ENCODE measurements at places on chromosomes 5 and 9.

DNA sequence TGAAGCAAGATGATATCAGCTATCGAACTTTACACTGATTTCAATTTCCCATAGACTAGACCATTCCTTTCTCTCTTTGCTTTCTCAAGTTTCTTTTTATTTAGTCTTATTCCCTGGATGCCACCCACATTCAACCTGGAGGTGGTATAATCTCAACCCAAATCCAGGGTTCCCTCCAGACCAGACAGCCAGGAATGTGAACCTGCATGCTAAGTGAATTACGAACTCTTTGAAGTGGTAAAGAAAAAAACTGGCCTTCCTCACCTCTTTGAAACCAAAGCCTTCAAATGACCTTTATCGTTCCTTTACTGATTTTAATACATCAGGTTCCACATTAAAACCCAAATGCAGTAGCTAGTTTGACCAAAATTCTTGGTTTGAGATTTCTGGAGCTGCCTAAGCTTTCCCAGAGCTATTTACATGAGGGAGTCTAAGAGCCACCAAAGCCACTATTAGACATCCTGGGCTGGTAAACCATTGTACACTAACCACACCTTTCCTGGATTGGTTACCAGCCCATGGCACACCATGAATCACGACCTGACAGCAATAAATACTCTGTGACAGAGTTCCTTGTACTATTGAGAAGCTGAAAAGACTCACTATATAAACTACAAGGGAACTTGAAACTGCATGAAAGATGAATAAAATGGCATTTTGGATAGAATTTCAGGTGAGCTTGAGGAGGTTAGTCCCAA, 323.7 kb downstream of the ADAMTS6 start:
- H3K36me3 ChIP-seq, result no peaks in the 10 kb centered on the region
- no peak overlapping the region for H3K27ac ChIP-seq
- no peak overlapping the region for H3K4me3 ChIP-seq

DNA sequence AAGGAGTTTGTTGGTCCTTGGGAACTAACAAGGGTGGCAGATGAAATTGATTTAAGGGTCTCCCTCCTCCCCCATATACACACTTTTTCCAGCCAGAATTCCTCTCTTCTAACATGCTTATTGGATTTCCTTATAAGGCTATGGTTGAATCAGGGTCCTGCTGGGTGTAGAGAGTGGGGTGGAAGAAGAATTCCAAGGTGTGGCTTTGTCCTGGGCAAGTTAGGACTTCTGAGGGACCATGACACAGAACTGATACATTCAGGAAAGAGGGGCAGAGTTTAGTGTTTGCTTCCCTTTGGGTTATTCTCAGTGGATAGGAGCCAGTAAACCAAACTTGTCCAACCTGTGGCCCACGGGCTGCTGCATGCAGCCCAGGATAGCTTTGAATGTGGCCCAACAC, 116.5 kb downstream of the SNX18 start:
- DNase-seq, result no peak
- H3K36me3 ChIP-seq, result no peaks in the 10 kb centered on the region
- H3K27me3 ChIP-seq, result no peaks in the 10 kb centered on the region
- H3K27ac ChIP-seq, result no peak overlapping the region
- H3K4me3 ChIP-seq, result no peak overlapping the region

GRCh38 chr9:71760901-71761300, 7.4 kb downstream of the CEMIP2 start:
- H3K4me1 ChIP-seq, result peaks cover 43% of the 10 kb centered on the region
- H3K27ac ChIP-seq, result peak overlapping the region; percentile 56
- peak; percentile 27 for DNase-seq
- no peaks in the 10 kb centered on the region for H3K27me3 ChIP-seq

GRCh38 chr9:90873422-90873821, 71.8 kb downstream of the SYK start:
- H3K36me3 ChIP-seq, result no peaks in the 10 kb centered on the region
- H3K27me3 ChIP-seq, result no peaks in the 10 kb centered on the region
- H3K27ac ChIP-seq, result peak overlapping the region; percentile 46
- H3K4me3 ChIP-seq, result no peak overlapping the region
- DNase-seq, result peak; percentile 18

DNA sequence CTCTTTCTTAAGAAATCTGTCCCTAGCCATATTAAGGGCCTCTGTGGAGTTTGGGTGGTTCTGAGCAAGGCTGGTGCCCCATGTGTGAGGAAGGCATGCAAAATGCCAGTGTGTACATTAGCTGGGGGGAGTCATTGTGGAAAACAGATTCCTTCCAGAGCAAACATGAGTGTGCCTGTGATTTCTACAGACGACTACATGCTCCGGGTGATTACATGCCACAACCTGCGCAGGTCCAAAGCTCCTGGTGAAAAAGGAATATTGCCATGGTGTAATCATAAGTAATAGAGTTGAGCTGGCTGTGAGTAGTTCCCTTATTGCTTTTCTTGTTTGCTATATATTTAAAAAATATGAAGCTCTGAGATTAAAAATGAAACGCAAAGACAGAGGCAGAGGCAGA, 102.1 kb downstream of the ACER2 start:
- H3K4me3 ChIP-seq, result no peak overlapping the region
- DNase-seq, result no peak
- no peaks in the 10 kb centered on the region for H3K27me3 ChIP-seq
- H3K27ac ChIP-seq, result no peak overlapping the region
- no peaks in the 10 kb centered on the region for H3K4me1 ChIP-seq

DNA sequence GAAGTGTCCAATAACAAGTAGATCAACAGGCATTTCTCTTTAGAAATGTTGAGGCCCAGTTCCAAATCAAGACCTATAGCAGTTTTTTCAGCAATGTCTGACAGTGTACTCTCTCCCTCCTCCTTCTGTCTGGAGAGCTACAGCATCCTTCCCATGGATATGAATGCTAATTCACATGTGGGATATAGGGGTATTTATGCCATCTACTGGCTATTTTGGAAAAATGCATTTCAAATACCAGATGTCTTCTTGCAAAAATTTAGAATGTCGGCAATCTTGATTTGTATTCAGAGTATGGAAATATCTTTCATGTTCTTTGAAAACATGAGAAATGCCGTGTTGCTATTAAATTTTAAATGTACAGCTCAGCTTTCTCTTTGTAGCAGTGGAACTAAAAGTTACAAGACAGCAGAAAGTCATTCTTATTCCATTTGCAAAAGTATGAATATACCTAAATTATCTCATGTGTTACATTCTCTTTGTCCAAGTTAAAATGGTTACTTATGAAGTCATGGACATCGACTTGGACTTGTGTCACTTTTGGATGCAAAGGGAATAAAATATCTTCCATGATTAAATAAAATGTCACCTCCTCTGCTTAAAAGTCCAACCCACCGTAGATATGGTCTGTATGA, 647.8 kb downstream of the TAF11L14 start:
- H3K27ac ChIP-seq, result no peak overlapping the region
- no peaks in the 10 kb centered on the region for H3K4me1 ChIP-seq
- no peaks in the 10 kb centered on the region for H3K36me3 ChIP-seq
- DNase-seq, result no peak
- H3K27me3 ChIP-seq, result no peaks in the 10 kb centered on the region
- H3K4me3 ChIP-seq, result no peak overlapping the region

- peaks cover 88% of the 10 kb centered on the region for H3K27me3 ChIP-seq
- no peak within 1 kb of the TSS for H3K27ac ChIP-seq
- peaks cover 12% of the 10 kb centered on the region for H3K4me1 ChIP-seq
- H3K4me3 ChIP-seq, result peak within 1 kb of the TSS; percentile 52
These were observed at the start of gene LHX2 for GRCh38 chr9:124011460-124012301. TSS of gene LHX2 (plus strand) at chr9:124011768. CDS start at chr9:124012349, 581 bp downstream.

DNA sequence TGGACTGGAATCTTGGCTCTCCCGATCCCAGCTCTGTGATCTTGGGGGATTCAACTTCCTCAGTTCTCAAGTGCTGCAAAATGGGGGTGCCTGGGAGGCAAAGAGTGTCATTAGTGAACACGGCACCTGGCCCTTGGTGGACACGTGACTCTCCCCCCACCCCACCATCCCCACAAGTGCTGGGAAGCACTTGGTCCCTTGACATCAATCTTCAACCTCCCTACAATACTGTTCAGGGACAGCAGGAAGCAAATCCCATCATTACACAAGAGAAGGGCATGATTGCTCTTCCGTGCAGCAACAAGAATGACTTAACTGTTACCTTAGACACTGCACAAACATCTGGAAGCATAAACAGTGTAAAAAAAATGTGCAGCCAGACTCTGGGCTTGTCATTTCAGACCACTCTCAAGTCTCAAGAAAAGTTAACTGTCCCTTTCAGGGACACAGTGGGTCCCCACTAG, 61.4 kb downstream of the PSMB7 start:
- no peaks in the 10 kb centered on the region for H3K27me3 ChIP-seq
- peaks cover 42% of the 10 kb centered on the region for H3K36me3 ChIP-seq
- no peak for DNase-seq
- no peak overlapping the region for H3K27ac ChIP-seq
- peaks cover 13% of the 10 kb centered on the region for H3K4me1 ChIP-seq

GRCh38 chr5:95899829-95900228, 61.8 kb downstream of the ELL2 start:
- no peaks in the 10 kb centered on the region for H3K27me3 ChIP-seq
- H3K4me3 ChIP-seq, result no peak overlapping the region
- no peak for DNase-seq
- H3K27ac ChIP-seq, result no peak overlapping the region
- peaks cover 5% of the 10 kb centered on the region for H3K4me1 ChIP-seq
- peaks cover 56% of the 10 kb centered on the region for H3K36me3 ChIP-seq

- H3K4me3 ChIP-seq, result no peak overlapping the region
- H3K4me1 ChIP-seq, result peaks cover 55% of the 10 kb centered on the region
- H3K27ac ChIP-seq, result peak overlapping the region; percentile 84
- no peaks in the 10 kb centered on the region for H3K27me3 ChIP-seq
- DNase-seq, result no peak
- H3K36me3 ChIP-seq, result no peaks in the 10 kb centered on the region
These were observed 5.8 kb downstream of the ERGIC1 start for GRCh38 chr5:172839669-172840431.

- no peak for DNase-seq
- no peaks in the 10 kb centered on the region for H3K36me3 ChIP-seq
- no peaks in the 10 kb centered on the region for H3K27me3 ChIP-seq
- H3K4me3 ChIP-seq, result no peak overlapping the region
- no peak overlapping the region for H3K27ac ChIP-seq
These were observed 12.3 kb downstream of the RNU6ATAC start for GRCh38 chr9:134152022-134152448.

DNA sequence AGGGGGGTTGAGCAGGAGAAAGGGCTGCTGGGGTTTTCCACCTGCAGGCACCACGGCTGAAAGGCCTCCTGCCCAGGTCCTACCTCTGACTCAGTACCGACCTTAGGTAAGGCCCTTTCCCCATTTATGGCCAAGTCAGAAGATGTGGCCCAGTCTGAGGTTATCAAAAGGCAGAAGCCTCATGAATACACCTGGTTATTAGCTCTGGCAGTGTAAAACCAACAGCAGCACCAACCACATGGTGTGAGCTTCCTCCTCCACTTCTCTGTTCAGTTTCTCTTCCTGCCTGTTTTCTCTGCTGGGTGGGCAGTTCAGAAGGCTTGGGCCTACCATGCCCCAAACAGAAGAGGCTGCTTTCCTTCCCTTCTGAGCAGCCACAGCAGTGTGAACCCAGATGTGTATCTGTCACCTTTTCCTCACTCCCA, 86.9 kb downstream of the UGCG start:
- no peaks in the 10 kb centered on the region for H3K27me3 ChIP-seq
- no peak for DNase-seq
- no peaks in the 10 kb centered on the region for H3K36me3 ChIP-seq
- H3K4me1 ChIP-seq, result no peaks in the 10 kb centered on the region
- no peak overlapping the region for H3K4me3 ChIP-seq

- no peaks in the 10 kb centered on the region for H3K36me3 ChIP-seq
- H3K27ac ChIP-seq, result no peak overlapping the region
These were observed 8.6 kb downstream of the SLC6A3 start for GRCh38 chr5:1436681-1437080.

- no peaks in the 10 kb centered on the region for H3K4me1 ChIP-seq
- no peak for DNase-seq
- no peak overlapping the region for H3K27ac ChIP-seq
These were observed 106.6 kb upstream of the HMHB1 start for GRCh38 chr5:143705381-143705780.

- H3K4me1 ChIP-seq, result peaks cover 44% of the 10 kb centered on the region
- no peaks in the 10 kb centered on the region for H3K27me3 ChIP-seq
- H3K36me3 ChIP-seq, result peaks cover 9% of the 10 kb centered on the region
These were observed 116.8 kb downstream of the RGS3 start for GRCh38 chr9:113580041-113580953.

DNA sequence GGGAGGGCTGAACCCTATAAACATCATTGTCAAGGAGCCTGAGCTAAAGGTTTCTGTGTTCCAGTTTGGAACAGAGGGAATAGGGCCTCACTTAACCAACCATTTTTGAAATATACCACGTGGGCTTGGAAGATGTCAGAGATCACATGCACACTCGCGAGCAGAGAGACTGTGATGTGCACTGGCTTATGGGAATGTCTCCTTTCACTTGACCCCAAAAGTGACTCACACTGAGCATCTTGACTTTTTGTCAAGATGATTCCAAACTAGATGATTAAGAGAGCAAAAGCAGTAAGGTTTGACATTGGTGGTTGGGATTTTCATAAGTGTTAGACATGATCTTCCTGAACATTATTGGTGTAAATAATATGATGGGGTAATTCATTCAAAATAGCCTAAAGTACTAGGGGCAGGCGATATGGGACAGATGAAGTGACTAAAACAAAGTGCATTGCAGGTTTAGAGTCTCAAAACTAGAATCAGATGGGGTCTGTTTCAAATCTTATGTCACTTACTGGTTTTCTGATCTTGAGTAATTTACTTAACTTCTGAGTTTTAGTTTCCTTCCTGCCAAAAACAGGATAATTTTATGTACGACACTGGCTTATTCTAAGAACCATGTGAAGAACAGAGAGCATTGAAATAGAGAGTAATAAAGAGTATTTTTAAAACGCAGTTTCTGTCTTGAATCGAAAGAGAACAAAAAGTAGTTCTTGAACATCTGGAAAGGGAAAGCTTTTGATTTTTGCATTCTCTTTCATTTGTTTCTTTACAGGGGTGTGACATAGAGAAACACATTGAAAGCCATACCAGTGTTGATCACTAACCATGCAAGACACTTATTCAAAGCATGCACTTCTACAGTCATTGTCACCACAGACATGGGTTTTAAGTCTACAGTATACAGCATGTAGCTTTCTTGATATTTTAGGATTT, 383.0 kb downstream of the DIRAS2 start:
- no peak for DNase-seq
- no peak overlapping the region for H3K4me3 ChIP-seq
- no peaks in the 10 kb centered on the region for H3K36me3 ChIP-seq
- H3K27ac ChIP-seq, result no peak overlapping the region
- no peaks in the 10 kb centered on the region for H3K27me3 ChIP-seq
- H3K4me1 ChIP-seq, result no peaks in the 10 kb centered on the region

DNA sequence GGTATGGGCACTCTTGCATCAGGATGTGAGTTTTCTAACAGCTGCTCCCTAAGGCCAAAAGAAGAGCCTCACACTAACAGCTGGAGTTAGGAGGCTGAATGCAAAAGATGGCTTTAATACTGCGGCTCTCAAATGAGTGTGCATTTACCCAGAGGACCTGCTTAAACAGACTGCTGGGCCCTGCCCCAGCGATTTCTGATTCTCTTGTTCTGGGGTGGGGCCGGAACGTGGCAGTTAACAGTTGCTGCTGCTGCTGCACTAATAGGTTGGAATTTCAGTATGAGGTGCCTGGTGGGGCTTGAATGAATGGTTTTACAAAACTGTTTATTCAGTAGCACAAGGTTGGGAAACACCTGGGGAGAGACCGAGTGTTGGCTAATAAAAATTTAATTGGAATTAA, 26.1 kb downstream of the HMGCR start:
- H3K27ac ChIP-seq, result no peak overlapping the region
- H3K27me3 ChIP-seq, result no peaks in the 10 kb centered on the region
- H3K36me3 ChIP-seq, result peaks cover 34% of the 10 kb centered on the region
- DNase-seq, result no peak
- H3K4me1 ChIP-seq, result peaks cover 3% of the 10 kb centered on the region

GRCh38 chr5:95708876-95709275, 22.3 kb upstream of the RHOBTB3 start:
- H3K4me1 ChIP-seq, result peaks cover 6% of the 10 kb centered on the region
- DNase-seq, result no peak
- no peaks in the 10 kb centered on the region for H3K27me3 ChIP-seq
- H3K4me3 ChIP-seq, result no peak overlapping the region
- no peak overlapping the region for H3K27ac ChIP-seq

All from gastrocnemius medialis (tissue), 4 donors.